ENCODE measurements at places on chromosomes 7 and 10.

DNA sequence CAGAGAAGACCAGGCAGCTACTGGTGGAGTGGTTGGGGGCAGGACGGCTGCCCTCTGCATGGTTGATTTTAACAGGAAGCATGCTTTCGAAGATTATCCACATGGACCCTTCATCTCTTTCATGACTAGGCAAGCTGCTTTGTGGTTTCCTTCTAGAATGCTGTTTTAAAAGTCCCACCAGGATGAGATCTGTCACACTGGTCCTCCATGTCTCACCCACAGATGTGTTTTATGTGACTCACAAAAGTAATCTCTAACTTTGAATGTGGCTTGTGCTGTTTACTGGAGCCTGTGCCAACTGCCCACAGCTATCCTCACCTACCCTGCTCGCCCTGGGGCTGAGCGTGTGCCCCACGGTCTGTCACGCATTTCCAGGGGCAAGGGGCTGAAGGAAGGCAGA, 188.8 kb downstream of the GFRA1 start:
- DNase-seq: no peak

GRCh38 chr7:42096681-42097561, 140.1 kb downstream of the GLI3 start:
- no peak for DNase-seq

DNA sequence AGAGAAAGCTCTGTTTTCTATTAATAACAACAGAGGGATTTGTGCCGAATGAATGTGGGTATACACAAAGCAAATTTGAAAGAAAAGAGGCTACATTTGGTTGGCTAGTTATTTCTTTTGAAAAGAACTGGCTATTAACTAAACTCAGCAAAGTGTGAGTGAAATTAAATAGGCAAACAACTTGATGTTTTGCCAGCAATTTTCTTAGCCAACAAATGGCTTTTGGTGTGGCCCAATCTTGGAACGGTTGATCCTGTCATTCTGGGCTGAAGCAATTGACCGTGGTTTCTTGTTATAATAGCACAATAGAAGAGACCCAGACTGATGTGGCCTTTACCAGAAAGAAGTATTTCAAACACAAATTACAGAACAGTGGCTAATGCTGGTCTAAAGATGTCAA, 898.6 kb downstream of the KCNMA1 start:
- no peak for DNase-seq

DNA sequence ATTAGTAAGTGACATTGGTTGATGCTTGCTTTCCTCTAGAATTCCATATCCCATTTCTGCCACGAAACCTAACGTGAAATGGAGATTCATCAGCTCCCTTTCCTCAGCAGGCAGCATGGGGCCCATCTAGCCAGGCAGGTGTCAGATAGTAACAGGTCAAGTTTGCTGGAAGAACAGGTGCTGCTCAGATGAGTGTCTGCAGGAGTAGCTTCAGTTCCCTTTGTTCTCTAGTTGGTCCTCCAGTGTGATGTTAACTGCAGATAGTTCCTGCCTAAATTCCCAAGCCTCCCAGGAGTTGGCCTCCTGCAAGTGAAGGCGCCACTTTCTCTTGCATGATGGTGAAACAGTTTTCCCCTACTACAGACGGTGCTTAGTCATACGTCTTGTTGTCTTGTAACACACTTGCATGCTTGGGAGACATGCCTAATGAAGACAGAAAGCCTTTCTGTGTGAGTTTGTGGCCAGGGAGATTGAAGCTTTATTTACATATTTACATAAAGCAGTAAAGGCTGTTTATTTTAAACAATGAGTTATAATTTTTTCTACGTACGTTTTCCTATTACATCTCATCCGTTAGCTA, 175.4 kb downstream of the CHN2 start:
- DNase-seq: no peak

- DNase-seq: no peak
Measured at GRCh38 chr10:26574783-26575182, 122.7 kb upstream of the PDSS1 start.

DNA sequence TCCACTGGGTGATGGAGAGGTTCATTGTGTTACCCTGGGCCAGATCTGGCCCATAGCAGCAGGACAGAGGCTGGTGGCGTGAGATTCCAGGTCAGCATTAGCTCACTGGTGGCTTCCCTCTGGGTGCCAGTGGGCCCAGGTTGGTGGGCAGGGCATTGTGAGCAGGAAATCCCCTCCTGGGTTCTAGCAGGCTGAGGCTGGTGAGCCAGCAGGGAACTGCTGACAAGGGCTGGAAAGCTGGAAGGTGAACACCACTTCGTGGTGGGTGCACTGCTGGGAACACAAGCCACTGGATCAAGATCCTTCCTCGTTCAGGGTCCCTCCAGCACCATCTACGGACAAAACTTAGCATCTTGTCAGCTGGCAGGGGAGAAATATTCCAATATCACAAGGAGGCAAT, 259.2 kb upstream of the FZD1 start:
- DNase-seq: no peak
